Right atrium auricular region (tissue), 2 donors: ENCODE measurements at places on chromosomes 2 and 18.

DNA sequence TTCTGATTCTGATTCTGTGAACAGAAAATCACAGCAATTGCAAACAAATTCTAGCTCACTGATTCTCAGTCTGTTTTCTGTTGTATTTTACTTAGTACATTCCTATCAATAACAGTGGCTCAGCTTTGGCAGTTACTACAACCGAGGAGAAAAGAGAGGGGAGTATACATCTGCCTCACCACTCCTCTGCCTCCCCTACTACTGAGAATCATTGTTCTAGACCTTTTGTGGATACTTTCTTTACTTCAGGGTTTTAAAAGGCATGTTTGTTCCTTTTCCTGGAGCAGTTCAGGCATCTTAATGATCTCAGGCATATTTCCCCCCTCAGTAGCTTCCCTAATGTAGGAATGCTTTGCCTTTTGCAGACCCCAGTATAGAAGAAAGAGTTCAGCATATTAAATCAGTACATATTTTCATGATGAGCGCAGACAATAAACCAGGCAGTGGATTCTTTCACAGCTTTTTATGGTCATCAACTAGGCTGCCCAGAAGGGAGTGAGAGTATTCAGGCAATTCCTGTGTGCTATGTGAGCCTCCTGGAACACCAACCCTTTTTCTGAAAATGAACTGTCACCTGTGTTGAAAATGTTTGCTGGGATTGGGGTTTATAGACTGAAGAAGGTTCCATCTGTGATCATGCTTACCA lies 10.3 kb downstream of the STAMBP start:
- no peak for DNase-seq

- no peak for DNase-seq
Observed at GRCh38 chr2:181861379-181861778, 30.2 kb upstream of the ITPRID2 start.

- DNase-seq = no peak
Observed at GRCh38 chr2:240834377-240834975, 14.5 kb upstream of the KIF1A start.

- DNase-seq = no peak
Observed at GRCh38 chr18:55790296-55790695, 202.3 kb upstream of the TCF4 start.

- DNase-seq = no peak
Observed at GRCh38 chr2:97688062-97688827, 18.7 kb downstream of the C2orf92 start.

GRCh38 chr2:235990344-235990743 lies 177.8 kb downstream of the GBX2 start:
- no peak for DNase-seq

DNA sequence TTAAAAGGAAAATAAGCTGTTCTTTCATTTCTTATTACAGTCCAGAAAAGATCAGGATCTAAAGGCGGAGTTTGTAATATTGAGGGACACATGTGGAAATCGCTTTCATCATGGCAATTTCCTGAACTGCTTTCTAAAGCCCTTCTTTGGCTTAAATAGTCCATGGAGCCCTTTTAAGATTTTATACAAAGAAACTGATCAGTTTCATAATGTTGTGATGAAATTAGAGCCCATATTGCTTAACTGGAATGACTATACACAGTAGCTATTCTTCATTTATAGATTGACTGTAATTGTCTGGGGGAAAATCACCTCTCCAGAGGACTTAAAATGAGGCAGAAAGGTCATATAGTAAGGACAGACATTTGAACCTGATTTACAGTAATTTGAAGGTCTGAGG lies 322.2 kb downstream of the ETAA1 start:
- DNase-seq = no peak

- no peak for DNase-seq
Observed at GRCh38 chr18:8830067-8831060, 125.0 kb downstream of the MTCL1 start.

DNA sequence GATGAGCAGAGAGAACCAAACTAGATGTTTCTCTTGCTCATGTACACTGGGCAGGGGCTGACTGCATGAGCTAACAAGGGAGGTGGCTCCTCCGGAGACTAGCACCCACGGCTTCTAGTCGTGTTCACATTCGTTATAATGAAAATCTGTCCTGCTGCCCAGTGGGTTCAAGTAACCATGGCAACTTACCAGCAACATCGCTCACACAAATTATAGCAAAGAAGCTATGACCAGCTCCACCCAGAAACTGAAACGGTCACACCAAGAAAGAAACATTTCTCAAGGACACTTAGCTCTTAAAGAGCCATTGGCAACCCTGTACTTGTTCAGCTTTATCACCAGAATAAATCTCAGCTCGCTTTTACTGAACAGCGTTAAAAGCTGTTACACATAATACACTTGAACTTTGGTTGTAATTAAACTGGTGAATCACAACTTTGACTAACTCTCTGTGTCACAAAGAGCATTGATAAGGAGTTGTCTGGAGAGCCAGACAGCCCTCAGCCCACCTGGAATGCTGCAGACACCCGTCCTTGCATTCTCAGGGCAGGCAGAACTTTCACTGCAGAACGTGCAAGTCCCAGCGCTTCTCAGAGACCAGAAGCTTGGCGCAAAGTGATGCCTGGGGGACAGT lies 141.2 kb downstream of the PID1 start:
- DNase-seq = no peak

- no peak for DNase-seq
Observed at GRCh38 chr2:119694845-119695521, 16.0 kb downstream of the TMEM177 start.

- no peak for DNase-seq
Observed at GRCh38 chr2:38130876-38131275, 54.9 kb upstream of the CYP1B1 start.

DNA sequence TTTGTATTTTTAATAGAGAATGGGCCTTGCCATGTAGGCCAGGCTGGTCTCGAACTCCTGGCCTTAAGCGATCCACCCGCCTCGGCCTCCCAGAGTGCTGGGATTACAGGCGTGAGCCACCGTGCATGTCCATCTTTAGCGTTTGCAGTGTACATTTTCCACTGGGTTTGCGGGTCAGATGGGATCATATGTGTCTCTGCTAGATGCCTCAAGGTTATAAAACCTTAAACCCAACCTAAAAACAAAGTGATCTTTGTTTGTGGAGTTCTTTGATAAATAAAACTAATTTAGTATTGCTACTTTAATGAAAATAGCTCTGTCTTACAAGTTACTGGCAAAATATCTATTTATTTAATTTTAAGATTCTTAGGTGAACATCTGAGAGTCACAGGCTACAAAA lies 13.1 kb upstream of the ALPG start:
- DNase-seq = no peak

- DNase-seq = no peak
Observed at GRCh38 chr18:73352546-73352945, 484.8 kb upstream of the NETO1 start.

DNA sequence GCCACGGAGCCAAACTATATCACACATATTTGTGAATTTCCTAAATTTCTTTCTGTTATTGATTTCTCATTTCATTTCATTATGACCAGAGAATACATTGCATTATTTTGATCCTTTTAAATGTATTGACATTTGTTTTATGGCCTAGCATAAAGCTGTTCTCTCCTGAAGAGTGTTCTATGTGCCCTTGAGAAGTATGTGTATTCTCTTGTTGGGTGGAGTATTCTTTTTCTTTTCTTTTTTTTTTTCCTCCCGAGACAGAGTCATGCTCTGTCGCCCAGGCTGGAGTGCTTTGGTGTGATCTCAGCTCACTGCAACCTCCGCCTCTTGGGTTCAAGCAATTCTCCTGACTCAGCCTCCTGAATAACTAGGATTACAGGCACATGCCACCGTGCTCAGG lies 5.2 kb downstream of the HAUS1 start:
- DNase-seq = no peak

DNA sequence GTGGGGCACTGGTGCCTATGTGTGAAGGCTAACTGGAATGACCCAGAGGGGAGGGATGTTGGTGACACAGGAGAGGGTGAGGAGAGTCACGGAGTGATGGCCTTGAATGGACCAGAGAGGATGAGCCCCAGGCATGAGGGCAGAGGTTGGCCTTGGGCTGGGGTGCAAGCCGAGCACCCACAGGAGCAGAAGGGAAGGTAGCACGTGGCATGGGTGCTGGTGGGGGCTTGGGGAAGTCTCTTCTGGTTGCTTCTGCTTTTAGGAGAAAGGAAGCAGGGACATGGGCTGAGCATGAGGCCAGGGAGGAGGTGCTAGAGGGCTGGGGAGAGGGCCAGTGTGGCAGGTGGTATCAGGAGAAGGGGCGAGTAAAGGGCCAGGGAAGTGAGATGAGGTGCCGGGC lies 183.8 kb downstream of the DYSF start:
- no peak for DNase-seq
